ENCODE measurements at places on chromosomes 3 and 15. TPM values are rescaled to one million over a fixed set of nuclear protein-coding genes. Genes with fewer than 3 reads are reported as not detected.

GRCh38 chr3:140394488-140395133 is 283.3 kb upstream of the TRIM42 start:
- no peak for DNase-seq

GOLGA8M gene
- total RNA-seq, result not detected

DNA sequence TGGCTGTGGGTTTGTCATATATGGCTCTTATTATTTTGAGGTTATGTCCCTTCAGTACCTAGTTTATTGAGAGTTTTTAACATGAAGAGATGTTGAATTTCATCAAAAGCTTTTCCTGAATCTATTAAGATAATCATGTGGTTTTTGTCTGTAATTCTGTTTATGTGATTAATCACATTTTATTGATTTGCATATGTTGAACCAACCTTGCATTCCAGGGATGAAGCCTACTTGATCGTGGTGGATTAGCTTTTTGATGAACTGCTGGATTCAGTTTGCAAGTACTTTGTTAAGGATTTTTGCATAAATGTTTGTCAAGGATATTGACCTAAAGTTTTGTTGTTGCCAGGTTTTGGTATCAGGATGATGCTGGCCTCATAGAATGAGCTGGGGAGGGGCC is 33.1 kb upstream of the IQCF2 start:
- DNase-seq, result no peak

FES gene
- 16.2 TPM for total RNA-seq

- no peak for DNase-seq
These were observed 15.7 kb downstream of the TGFBR2 start for GRCh38 chr3:30622047-30622545.

FILIP1L gene
- 19.4 TPM for total RNA-seq

DNA sequence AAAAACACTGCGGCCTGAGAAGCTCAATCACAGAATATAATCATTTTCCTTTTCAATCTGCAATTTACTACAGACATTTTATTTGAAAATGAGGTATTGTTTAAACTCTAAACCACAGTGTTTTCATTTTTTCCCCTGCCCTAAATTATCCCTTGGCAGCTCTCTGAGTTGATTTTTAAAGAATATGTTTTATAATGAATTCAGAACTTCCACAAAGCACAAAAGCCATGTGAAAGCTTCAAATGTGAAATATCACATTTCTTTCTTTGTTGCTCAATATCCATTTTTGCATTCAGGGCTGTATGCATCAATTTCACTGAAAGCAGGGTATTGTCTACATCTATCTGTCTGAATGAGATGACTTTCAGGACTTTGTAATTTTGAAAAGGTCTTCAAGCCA is 813.6 kb upstream of the ALCAM start:
- DNase-seq, result no peak

DNA sequence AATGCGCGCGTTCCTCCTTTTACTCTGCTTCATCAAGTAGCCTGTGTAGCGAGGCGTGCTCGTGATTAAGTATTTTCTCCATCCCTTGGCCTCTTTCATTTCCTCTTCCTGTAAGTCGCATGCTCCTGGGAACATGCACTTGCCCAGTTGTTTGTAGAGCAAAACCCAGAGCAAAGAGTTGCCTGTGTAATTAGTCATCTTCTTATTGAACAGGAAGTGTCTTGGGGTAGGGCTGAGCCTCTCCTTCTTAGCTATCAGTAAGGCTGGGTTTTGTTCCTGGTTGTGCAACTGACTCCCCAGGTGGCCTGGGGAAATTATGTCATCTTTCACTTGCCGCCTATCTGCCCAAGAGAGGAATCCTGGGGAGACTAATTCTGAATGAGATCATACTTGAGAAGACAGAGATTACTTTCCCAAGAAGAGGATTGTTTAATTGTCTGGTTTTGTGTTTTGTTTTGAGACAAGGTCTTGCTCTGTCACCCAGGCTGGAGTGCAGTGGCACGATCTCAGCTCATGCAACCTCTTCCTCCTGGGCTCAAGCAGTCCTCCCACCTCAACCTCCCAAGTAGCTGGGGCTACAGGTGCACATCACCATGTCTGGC is 14.9 kb downstream of the LIPH start:
- DNase-seq, result no peak

DNA sequence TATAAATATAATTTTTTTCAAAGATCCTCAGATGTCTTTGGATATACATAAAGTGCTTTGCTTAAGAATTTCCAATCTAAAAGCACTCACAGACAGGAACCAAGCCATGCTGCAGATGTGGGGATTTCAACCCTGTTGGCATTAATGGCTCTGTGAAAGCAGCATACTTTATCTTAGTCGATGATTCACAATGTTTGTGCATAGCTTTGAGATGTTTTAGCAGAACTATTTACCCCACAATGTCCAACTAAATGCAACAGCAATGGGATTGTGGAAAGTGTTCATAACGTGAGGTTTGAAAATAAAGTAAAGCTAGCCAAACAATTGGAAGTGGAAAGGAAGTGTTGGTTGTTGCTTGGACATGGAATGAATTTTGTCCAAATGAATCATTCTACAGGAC is 371.4 kb downstream of the SOX2 start:
- DNase-seq, result no peak

ZNF774 gene
- 9.5 TPM for total RNA-seq

DNA sequence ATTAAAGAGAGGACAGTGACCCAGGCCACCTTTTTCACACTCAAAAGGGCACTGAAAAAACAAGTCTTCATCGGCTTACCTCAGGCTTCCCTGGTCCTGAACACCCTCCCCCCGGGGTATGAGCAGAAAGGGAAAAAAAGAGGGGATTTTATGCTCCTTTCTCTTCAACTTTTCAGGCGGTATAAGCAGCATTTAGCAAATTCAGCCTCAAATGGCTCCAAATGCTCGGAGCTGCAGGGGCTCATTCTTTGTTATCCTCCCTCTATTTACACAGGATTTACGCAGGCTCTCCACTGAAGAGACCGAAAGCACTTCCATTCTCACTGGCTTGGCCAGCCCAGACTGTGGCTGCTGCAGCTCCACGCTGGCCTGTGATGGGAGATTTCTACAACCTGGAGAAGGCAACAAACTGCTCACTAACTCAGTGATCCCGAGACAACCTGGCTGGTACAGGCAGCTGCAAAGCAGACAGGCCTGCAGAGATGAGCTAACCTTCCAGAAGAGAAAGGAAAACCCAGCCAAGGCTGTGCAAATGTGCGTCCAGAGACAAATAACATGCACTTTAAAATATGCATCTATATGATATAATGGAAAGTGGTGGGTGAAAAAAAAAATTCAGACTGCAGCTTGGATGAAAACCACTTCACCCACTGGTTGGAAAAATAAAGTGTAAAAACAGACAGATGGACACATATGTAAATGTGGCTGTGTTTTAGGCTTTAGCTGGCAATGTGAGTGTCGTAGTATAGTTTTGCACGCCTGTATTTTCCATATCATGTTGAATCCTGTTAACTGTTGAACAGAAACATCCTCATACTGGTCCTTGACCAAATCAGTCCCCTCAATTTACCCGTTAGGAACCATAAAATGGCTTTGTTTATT is 54.2 kb downstream of the MEIS2 start:
- no peak for DNase-seq

THAP10 gene
- 4.5 TPM for total RNA-seq

GRCh38 chr15:42273900-42274701 is 868 bp upstream of the TMEM87A start:
- no peak for DNase-seq

DNA sequence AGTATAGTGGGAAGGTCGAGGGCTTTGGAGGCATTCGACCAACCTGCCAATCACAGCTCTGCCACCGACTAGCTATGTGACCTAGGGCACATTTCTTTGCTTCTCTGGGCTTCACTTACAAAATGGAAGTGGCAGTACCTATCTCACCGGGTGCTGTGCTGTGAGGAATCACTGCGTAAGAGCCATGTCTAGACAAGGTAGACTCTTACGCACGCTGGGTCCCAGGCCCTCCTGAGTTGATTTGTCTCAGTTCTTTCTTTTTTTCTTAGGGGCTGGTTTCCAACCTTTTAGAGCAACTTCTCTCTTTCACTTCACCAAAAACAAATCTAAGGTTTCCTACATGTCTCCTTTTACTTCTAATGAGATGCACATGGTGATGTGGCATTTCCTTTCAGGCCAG is 18.8 kb downstream of the CA12 start:
- no peak for DNase-seq

GRCh38 chr3:97817965-97818364 is 3.8 kb upstream of the CRYBG3 start:
- no peak for DNase-seq

BCL2A1 gene
- total RNA-seq, result not detected

GRCh38 chr3:169813757-169814517 is 1.2 kb upstream of the LRRC34 start:
- DNase-seq, result no peak

RAB5A gene
- total RNA-seq, result 59.8 TPM

- DNase-seq, result no peak
These were observed 28.1 kb downstream of the NKIRAS1 start for GRCh38 chr3:23888617-23889228.

DNA sequence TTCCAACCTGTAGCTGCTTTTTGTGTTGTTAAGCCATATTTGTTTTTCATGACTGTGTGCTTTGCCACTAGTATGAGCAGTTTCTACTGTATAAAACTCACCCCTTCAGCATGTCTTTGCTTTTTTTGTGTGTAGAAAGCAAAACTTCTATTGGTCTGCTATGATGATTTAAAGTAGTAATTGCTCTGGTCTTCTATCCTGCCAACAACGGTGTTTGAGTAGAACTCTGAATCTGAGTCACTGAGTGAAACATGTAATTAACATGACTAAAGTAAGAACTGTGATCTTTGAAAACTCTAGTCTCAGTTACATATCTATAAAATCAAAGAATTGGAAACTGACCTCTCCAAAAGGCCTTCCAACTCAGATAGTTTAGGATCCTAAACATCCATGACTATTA is 133.6 kb downstream of the TPRG1 start:
- DNase-seq, result no peak

- DNase-seq, result no peak
These were observed 17.5 kb downstream of the GASK1A start for GRCh38 chr3:42996633-42997075.

CNTN4 gene
- total RNA-seq, result 23.5 TPM

GRCh38 chr15:89105147-89105546 is 16.9 kb downstream of the ABHD2 start:
- DNase-seq, result no peak

- peak; percentile 64 for DNase-seq
These were observed 394 bp downstream of the OSBPL10 start for GRCh38 chr3:31980530-31981205.

- no peak for DNase-seq
These were observed 64.5 kb upstream of the SMAD3 start for GRCh38 chr15:67000896-67001295.

LMLN gene
- 14.4 TPM for total RNA-seq

GRCh38 chr15:43465100-43465499 is 27.9 kb downstream of the TP53BP1 start:
- no peak for DNase-seq

MAN2C1 gene
- total RNA-seq, result 200 TPM

DNA sequence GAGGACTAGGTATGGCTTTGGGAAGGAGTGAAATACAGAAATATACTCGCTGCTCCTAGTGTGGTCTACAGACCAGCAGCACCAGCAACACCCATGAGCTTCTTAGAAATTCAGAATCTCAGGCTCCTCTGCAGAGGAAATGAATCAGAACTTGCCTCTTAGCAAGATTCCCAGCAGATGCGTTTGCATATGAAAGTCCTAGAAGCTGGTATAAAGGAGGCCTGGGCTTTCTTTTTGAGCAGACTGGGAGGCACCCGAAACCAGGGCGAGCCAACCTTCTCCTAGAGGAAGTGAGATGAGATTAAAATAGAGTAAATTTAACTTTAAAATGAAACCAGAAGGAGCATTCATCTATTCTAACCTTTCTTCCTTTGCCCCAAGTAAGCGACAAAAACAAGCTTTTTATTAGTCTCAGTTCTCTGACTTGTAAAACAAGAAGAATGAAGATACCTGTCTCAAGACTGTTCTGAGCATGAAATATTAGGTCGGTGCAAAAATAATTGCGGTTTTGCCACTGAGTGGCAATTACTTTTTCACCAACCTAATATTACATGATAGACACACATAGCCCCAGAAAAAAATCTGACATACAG is 140.0 kb downstream of the PDZRN3 start:
- no peak for DNase-seq

DNA sequence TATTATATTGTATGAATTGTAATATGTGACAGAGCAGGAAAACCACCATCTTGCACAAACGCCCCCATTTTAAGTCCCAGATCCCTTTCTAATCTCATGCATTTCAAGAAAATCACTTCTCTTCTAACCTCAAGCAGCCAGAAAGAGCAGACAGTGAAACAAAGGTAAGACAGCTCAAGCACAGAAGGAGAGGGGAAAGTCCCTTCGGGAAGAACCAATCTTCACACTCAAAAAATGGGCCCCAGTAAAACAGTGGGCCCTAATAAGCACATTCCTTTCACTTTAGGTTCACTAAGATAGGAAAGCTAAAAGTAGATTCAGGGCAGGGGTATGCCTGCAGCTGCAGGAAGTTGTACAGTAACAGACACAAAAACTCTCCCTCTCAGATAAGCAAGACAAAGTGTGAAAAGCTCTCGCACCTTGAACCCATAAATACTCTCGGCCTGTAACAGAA is 1268.7 kb downstream of the SI start:
- DNase-seq, result no peak

- DNase-seq, result no peak
These were observed 318.8 kb upstream of the NAALADL2 start for GRCh38 chr3:174540116-174540908.

- DNase-seq, result no peak
These were observed 97.3 kb downstream of the ARNT2 start for GRCh38 chr15:80501476-80501875.

- DNase-seq, result no peak
These were observed 163.7 kb upstream of the LRTM1 start for GRCh38 chr3:55091381-55092225.

CPEB1 gene
- total RNA-seq, result 0.60 TPM

- no peak for DNase-seq
These were observed 334.0 kb upstream of the KCNMB2 start for GRCh38 chr3:178202194-178202593.

DNA sequence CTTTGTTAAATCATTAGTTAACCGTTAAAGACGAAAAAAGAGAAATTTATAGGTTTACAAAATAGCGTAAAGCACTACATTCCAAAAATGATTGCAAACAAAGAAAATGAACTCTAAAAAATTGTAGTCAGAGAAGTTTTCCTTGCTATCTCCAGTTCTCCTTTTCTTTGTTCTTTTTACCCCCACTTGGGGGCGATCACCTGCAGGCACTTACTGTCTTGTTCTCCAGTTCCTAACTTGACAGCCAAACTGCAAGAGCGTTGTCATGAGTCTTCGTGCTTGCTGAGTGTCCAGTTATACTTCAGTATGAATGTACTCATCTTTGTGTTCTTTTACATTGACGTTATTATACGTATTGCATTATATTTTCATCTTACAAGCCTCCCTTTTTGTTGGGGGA is 54.5 kb downstream of the CHD2 start:
- DNase-seq, result no peak

SYNPR gene
- 13.3 TPM for total RNA-seq
